ENCODE measurements at places on chromosomes 2 and 18.

DNA sequence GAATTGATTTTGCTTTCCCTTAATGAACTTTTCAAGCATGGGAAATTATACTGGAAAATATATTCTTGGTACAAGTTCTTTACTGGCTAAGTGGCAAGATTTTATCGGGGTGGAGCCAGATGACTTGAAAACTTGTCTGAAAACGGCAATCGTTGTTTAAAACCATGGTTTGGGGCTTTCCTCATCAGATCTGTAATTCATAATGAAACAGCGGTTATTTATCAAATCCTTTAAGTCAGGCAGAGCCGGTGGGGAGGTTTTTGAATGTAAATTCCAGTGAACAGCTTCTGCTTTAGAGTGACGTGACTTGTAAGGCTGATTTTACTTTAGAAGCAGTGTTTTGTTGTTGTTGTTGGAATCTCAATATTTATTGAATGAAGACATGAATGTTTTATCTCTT, 2.6 kb downstream of the SEC11C start:
- DNase-seq: no peak

- no peak for DNase-seq
Measured at GRCh38 chr2:11305958-11306357, 38.5 kb downstream of the ROCK2 start.

DNA sequence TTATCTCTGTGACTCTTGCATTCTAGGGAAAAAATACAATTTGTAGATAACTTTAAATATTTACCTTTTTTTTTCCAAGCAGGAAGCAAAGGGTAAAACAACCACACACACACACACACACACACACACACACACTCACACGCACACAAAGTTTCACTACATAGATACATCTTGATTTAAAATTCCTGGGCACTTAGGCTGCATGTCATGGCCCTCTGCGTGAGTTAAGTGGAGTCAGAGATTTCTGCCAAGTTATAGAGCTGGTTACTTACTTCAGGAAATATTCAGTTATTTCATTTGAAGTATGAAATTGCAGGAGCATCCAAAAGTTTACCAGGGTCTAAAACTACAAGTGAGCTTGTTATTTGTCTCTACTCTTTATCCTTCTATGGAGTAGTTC, 612.0 kb downstream of the IRS1 start:
- DNase-seq: no peak

GRCh38 chr2:152564754-152565551, 152.3 kb downstream of the PRPF40A start:
- no peak for DNase-seq
